ENCODE measurements at places on chromosomes 11 and 22.
A peak's percentile ranks its signal among the peaks of the same experiment; 100 is the strongest.

GRCh38 chr11:85752890-85753581 is 57.9 kb downstream of the SYTL2 start:
- peak; percentile 73 for DNase-seq

- DNase-seq: no peak
These were observed 29.0 kb downstream of the TXN2 start for GRCh38 chr22:36452250-36452977.

DNA sequence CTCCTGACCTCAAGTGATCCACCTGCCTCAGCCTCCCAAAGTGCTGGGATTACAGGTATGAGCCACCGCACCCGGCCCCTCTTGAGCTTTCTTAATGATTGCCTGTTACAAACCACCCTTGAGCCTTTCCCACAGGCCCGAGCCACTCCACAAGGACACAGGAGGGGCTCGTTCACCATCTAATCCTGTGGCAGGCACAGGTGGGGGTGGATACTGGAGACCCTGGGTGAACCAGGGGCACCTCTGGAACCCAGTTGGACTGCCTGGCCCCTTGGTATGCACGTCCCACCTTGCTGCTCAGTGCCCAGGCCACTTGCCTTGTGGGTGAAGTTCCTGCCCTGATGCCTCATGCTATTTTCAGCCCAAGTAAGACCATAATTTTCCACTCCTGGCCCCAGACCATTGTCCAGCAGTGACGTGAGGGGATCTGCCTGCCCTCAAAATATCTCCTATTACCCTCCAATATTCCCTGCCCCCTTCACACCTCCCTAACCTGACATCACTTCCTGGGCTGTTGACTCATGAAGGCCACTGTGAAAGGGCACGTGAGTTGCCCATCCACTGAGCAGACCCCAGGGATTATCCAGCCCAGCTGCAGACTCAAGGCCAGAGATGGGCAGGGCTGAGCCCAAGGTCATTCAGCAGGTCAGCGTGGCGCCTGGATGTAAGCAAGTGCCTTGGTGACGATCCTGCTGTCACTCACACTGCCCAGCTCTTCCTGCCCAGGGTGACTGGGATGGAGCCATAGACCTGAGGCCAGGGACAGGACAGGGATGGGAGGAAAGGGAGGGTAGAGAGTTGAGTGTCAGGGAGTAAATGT is 19.6 kb downstream of the P2RY2 start:
- peak; percentile 17 for DNase-seq

GRCh38 chr11:27513389-27513788 is 6.8 kb upstream of the LIN7C start:
- no peak for DNase-seq

GRCh38 chr11:75077316-75077715 is 19.4 kb downstream of the OR2AT4 start:
- DNase-seq: no peak

- DNase-seq: no peak
These were observed 106.3 kb upstream of the TEAD1 start for GRCh38 chr11:12567746-12568460.

DNA sequence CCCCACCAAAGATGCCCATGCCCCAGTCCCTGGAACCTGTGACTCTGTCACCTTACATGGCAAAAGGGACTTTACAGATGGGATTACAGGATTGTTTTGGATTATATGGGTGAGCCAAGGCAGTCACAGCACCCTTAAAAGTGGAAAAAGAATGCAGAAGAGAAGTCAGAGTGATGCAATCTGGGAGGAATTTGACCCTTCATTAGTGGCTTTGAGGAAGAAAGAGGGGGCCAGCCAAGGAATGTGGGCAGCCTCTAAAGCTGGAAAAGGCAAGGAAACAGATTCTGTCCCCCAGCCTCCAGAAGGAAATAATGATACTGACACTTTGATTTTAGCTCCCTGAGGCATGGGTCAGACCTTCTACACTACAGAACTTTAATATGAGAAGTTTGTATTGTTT is 257.3 kb upstream of the ISX start:
- no peak for DNase-seq

GRCh38 chr22:42285604-42286003 is 15.2 kb upstream of the TCF20 start:
- DNase-seq: no peak

- no peak for DNase-seq
These were observed 421.6 kb downstream of the METTL15 start for GRCh38 chr11:28529540-28530410.

- no peak for DNase-seq
These were observed 71.8 kb downstream of the PIWIL4 start for GRCh38 chr11:94638902-94639373.

DNA sequence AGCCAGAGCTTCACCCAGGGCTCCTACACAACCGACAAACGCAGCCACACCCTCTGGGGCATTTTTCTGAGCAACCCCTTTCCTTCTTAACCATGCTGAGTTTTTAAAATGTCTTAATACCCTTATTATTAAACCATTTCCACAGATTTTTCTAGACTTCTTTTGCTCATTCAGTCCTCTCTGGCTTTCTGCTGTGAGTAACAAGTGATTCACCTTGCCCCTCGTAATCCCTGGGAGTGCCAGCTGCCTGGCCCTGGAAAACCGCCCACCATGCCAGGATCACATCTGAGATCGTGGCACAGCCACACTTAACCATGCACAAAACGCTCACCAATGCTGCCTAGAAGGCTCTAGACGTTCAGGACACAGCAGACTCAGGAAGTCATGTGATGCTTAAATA is 25.4 kb downstream of the YPEL1 start:
- DNase-seq: no peak

DNA sequence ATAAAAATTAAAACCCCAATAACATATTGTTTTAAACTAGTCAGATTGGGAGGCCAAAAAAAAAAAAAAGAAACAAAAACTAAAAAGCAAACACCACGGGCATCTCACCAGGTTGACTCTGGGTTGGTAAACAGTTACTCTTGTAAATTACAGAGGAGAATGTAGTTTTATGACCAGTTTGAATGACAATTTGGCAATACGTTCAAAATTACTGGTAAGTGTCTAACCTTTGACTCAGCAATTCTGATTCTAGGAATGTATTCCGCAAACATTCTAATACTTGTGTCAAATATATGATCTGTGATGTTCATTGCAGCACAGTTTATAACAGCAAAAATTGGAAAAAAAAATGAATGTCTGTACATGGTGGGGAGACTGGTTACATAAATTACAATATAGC is 1376.0 kb downstream of the TBC1D22A start:
- no peak for DNase-seq

DNA sequence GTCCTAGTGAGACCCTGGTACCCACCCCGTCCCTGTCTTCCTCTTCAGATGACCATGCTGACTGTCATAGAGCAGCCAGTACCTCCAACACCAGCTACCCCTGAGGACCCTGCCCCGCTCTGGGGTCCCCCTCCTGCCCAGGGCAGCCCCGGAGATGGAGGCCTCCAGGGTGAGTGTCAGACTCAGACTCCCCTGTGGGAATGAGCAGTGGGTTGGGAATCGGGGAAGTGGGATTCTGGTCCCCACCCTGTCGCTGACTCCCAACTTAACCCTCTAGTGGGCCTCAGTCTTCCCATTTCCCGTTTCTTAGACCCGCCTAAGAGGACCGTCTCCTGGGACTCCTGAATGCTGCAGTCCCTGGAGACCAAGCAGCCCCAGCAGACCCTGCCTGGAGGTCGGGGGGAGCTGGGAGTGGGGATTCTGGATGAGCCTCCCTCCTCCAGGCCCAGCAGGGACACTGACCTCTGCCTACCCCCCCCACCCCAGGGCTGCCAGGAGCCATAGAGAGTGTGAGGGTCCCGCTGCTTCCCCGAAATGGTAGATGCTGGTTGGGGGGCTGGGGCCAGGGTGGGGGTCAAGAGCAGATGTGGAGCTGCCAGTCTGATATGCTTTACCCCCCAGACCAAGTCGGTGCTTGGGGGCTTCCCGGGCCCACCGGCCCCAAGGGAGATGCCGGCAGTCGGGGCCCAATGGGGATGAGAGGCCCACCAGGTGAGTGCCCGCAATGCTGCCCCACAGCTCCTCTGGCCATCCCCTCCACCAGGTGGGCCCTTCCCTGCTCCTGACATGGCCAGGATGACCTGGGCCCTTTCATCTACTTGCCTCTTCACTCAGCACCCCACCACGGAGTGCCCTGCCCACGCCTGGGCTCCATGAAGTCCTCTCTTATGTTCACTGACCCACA is 25.5 kb downstream of the EMID1 start:
- DNase-seq: no peak

DNA sequence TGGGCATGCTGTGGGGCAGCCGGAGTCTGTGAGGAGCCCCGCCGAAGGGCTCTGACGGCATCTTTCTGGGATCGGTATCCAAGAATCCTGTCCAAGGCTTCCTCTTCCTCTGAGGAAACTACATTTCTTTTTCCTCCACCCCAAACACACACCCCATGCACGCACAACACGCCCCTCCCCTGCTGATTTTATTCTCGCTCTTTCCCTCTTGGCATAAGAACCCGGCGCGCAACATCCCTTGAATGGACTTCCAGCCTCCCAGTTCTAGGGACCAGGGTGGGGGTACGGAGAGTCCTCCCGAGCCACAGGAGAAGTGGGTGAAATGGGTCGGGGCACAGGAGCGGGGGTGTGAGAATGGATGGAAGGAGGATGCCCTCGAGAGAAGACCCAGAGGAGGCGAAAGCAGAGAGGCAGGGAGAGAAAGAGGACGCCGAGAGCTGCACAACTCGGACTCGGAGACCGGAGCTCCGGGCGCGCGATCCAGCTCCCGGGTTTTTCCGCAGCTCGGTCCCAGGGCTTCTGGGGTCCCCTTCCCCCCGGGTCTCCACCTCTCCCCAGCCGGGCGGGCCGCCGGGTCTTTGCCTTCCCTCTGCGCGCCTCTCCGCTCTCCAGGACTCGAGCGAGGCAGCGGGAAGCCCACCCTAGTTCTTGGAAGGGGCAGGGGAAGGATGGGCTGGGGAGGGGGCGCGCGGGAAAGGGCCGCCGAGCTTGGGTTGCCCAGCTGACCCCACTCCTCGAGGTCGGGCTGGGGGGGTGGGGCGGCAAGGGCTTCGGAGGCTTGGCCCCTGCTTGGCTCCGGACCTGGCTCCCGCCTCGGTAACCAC is 1.5 kb upstream of the LARGE1 start:
- peak; percentile 36 for DNase-seq

DNA sequence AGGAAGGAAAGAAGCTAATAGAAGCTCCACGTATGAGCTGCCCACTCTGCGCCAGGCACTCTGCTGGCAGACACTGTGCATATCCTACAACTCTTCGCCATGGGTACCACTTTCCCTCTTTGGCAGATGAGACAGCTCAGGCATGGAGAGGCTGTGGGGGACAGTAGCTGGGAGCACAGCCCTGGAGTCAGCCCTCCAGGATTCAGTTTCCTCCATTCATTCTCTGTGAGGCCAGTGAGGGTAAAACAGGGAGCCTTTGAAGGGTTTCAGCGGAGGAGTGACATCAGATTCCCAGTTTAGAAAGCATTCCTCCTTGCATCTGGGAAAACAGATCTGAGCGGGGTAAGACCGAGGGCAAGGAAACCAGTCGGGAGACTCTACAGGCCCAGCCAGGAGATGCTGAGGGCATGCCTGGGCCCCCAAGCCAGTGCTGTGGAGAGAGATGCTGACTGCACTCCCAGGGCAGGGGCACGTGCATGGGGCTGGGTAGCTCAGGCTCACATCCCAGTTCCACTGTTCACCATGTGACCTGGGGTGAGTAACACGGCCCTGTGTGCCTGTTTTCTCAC is 58.3 kb upstream of the EMID1 start:
- DNase-seq: peak; percentile 19

- no peak for DNase-seq
These were observed 16.7 kb upstream of the KCNQ1OT1 start for GRCh38 chr11:2716376-2717095.

- DNase-seq: no peak
These were observed 16.1 kb upstream of the PCF11 start for GRCh38 chr11:83140691-83141455.

DNA sequence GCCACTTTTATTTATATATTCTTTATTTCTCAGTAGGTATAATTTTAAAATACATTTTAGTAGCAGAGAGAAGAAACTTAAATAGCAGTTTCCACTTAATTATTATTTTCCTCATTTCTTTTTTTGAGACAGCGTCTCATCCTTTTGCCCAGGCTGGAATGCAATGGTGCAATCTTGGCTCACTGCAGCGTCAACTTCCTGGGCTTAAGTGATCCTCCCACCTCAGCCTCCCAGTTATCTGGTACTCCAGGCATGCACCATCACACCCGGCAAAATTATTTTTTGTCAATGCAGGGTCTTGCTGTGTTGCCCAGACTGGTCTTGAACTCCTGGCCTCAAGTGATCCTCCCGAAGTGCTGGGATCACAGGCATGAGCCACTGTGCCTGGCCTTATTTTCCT is 38.3 kb downstream of the ATG13 start:
- DNase-seq: no peak

- DNase-seq: peak; percentile 15
These were observed 73.7 kb downstream of the DGCR2 start for GRCh38 chr22:19048531-19048930.

- no peak for DNase-seq
These were observed 1.1 kb upstream of the CNTN5 start for GRCh38 chr11:99019696-99020095.

DNA sequence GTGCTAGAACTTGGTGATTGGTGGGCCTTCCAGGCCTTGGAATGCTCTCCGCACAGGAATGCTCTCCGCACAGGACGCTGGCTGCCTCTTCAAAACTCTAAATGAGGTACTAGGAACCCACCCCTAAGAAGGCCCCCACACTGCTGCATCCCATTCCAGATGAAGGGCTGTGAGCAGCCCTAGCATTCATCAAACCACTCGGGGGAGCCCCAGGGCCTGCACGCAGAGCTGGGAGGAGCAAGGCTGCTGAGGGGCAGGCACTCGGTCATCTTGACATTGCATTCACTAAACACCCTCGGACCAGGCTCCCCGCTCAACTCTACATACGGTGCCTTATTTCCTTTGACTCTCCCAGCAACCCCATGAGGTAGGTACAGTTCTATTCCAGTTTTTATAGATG is 49.2 kb upstream of the EMID1 start:
- DNase-seq: peak; percentile 20

- no peak for DNase-seq
These were observed 69.4 kb downstream of the PPFIBP2 start for GRCh38 chr11:7583248-7583647.

DNA sequence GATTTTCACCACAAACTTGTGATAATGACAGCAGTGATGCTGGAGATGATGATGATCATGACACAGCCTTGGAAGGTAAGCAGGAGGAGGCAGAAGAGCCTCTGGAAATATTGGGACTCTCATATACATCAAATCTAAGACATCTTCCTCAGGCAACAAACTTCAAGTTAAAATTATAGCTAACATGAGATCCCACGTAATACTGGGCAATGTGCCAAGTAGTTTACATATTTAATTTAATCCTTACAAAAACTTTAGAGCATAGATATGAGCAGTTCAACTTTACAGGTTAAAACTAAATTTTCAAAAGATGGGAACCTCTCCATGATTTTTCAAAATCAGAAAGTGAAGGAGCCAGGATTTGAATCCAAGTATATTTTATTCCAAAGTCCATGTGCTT is 19.0 kb downstream of the OR52B2 start:
- DNase-seq: no peak

DNA sequence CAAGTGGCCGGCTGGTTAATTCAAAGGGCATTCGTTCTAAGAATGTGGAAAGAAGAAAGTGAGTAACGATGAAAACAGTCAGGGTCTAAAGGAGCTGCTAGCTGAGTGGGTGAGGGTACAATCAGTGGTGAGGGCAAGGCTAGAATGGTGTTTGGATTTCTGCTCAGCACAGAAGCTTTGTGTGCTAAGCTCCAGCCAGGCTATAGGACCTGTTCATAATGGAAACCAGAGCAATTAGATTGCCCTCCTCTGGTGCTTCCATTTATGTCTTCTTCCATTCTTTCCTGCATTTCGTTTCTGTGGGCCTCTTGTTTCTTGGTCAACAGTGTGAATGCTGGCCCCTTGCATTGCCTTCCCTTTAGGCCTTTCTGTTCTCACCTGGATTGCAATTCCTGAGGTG is 572.9 kb upstream of the CHORDC1 start:
- DNase-seq: no peak
